ENCODE measurements at places on chromosomes 1 and 21.

DNA sequence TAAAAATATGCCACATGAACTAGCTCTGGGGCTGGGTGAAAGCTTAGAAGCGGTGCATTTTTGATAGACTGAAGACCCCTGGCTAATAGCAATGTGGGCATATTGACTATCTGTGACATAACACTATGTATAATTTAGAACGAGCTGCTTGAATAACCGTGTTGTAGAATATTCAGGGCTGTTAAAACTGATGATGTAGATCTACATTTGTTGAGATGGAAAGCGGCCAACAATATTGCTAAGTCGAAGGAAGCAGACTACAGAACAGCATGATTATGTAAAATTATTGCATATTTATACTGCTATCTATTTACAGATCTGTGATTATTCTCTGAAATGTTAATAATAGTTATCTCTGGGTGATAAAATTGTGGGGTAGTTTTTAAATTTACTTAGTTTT, 41.1 kb upstream of the BCL10 start:
- DNase-seq, result no peak

- DNase-seq, result no peak
Measured at GRCh38 chr1:29981586-29982239, 741.7 kb downstream of the MATN1 start.

GRCh38 chr21:43340491-43341377, 86.2 kb downstream of the SIK1 start:
- no peak for DNase-seq

- DNase-seq, result no peak
Measured at GRCh38 chr1:20255666-20256065, 35.0 kb upstream of the VWA5B1 start.

DNA sequence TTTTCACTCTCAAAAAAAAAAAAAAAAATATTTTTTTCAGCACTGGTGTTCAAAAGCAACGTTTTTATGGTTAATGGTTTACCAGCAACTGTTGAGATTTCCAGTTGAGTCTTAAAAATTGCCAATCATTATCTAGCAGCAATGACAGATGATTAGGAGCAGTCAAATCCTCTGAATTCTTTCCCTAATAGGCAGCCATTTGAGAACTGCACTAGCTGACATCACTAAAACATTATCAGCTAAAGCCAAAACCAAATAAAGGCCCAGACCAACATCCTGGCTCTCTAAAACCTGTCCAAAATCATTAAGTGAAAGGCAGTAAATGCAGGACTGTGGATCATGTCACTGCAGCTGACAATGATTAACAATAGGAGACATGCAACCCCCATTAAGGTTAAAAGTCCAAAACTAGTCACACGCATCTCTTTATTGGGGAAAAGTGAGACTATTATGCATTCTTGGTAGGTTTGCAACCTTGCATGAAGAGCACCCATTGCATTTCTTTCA, 14.0 kb downstream of the SFPQ start:
- no peak for DNase-seq

DNA sequence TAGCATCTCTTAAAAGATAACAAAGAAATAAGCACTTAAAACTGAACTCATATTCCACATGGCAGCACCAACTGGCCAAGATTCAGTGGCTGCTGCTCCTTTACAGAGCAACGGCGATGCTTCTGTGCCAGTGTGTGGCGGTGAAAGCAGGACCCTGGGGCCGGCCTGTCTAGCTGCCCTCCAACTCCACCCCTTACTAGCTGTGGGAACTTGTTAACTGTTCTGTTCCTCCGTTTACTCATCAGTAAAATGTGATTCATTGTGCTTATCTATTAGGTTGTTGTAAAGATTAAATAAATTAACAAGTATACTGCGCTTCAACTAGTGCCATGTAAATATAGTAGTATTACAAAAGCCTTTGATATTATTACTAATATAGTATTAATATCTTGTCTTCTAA, 133.2 kb downstream of the GDAP2 start:
- no peak for DNase-seq

GRCh38 chr1:41608211-41608610, 123.7 kb upstream of the EDN2 start:
- DNase-seq, result no peak

DNA sequence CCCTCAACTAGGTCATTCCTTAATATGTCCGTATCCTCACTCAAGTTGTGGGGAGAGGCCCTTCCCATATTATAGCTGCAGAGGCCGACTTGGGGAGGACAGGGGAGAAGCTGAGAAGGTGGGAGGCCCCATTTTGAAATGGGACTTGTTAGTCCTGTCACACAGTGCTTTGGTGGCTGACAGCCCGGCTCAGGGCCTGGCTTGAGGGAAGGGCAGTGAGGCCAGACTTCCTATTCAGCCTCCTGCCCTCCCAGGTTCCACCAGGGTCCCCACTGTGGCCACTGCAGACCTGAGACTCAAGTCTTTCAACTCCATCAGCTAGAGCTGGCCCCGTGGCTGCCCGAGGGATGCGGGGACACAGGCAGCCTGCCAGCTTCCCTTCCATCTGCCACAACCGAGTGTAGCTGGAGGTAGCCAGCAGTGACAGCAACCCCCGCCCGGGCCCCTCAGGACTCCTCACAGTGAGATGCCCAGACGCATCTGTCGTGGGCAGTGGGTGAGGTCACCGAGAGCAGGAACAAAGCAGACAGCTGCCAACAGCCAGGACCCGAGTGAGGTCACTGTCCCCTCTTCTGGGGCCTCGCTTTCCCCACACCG, 36.9 kb downstream of the SIM2 start:
- DNase-seq, result no peak

DNA sequence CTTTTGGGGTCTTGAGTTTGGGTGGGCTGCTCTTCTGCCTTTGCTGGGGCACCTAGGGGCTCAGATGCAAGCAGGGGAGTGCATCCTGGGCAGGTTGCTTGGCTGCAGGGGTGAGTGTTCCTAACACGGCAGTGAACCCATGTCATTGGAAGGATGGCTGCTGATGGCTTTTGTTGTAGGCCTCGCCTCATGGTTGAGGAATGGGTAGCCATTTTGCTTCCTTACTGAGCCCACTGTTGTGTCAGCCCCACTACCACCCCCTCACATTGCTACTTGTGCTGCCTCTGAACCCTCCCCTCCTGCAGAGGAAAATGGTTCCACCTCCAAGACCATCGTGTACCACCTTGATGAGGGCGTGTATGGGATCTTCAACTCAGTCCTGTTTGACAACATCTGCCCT, 16.8 kb downstream of the AZIN2 start:
- DNase-seq, result no peak

DNA sequence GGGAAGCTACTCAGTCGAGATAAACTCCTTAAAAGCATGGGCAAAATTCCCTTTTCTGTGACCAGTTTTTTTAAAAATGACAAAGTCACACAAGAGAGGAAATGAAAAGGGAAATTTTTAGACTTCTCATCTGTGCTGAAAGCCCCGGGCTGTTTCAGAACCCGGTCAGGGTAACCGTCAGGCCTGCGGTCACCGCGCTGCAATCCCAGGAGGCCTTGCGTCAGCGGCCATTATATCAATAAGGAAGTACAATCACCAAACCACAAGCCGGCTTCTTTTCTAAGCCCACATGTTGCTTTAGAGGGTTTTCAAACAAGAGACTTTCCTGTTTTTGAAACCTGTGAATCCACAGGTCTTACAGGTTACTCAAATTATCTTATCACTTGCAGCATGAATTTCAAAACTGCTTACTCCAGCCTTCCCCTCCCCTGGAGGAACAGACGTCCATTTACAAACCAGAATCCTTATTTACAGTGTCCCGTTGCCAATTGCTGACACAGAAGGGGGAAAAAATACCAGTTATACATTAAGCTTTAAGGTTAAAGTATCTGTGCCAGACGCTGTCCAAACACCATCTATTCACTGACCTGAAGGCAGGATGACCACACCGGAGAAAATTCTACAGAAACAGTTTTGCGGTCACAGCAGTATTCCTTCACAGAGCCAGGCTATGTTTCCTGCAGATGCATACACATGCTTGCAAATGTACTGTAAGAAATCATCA, 165.3 kb downstream of the TOMM20 start:
- peak; percentile 94 for DNase-seq

- no peak for DNase-seq
Measured at GRCh38 chr21:19440792-19441655, 1037.4 kb upstream of the TMPRSS15 start.

GRCh38 chr1:162688931-162689330, 56.7 kb downstream of the DDR2 start:
- DNase-seq, result no peak
